ENCODE measurements at places on chromosomes 12 and 14.
A peak's percentile ranks its signal among the peaks of the same experiment; 100 is the strongest.

GRCh38 chr14:20792556-20792955 is 10.1 kb downstream of the RNASE1 start:
- no peak for DNase-seq

- no peak for DNase-seq
These were observed 48.8 kb upstream of the HSPB8 start for GRCh38 chr12:119129827-119130434.

DNA sequence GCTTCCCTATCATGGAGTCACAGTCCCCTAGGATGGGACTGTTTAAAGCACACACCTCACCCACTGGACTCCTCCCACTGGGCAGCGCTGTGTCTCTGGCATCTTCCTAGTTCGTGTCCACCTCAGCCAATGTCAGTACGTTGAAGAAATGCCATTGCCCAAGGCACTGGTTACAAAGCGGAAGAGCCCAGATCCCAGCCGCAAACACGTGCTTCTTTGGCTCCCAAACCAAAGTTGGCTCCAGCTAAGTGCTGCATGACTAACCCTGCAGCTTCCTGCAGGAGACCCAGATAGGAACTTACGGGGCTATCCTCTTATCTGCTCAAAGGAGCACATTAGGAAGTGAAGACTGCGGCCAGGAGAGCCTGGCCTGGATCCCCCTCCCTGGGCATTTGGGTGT is 9.3 kb downstream of the SYNE3 start:
- peak; percentile 55 for DNase-seq

GRCh38 chr12:82896979-82897378 is 210.3 kb downstream of the TMTC2 start:
- DNase-seq: no peak

- no peak for DNase-seq
These were observed 68.0 kb downstream of the PTPRR start for GRCh38 chr12:70852416-70853150.

GRCh38 chr12:26705851-26706250 is 127.1 kb downstream of the ITPR2 start:
- DNase-seq: no peak

DNA sequence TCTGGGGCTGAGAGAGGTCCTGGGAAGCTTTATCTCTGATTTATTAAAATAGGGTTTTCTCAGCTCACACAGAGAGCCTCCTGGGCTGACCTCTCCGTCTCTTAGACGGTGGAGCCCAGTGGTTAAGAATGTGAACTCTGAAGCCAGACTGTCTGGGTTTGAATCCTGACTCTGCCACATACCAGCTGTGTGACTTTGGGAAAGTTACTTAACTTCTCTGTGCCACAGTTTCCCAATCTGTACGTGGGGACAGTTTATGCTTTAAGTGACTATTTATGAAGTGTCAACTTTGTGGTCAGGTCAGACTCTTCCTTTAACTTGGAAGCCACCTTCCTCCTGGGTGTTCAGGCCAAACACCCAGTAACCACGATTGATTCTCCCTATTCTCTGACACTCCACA is 290.9 kb downstream of the AACS start:
- no peak for DNase-seq

DNA sequence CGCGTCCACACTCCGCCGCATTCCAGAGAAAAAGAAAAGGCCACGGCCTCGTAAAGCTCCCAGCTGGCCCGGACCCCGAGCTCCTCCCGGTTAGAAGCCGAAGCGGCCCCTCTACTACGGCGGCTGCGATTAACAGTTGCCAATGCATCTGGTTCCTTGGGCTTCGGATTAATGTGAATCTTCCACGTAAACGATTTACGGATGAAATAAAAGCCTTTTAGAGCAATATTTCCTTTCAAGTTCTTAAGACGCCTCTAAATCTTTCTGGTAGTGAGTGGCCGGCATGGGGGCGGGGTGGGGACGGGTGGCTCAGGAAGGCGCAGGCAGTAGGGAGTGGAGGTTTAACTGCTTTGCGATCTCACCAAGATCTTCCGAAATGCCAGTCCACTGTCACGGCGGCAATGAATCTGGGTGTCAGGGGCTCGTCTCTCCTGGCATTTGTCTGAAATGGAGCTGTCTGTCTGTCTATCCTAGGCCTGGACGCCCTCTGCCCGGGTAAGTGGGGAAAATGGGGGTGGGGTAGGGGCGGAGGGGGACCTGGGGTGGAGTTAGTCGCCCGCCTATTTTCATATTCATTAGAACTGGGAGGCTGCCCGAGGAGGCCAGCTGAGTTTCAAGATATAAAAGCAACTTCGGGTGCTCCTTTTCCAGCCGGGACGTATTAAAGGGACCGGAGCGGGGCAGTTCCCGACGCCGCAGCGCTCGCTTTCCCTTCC is 413 bp upstream of the ALX1 start:
- peak; percentile 70 for DNase-seq

Measured in mesendoderm (in vitro differentiated cells).